ENCODE measurements at places on chromosomes 5 and 9.

DNA sequence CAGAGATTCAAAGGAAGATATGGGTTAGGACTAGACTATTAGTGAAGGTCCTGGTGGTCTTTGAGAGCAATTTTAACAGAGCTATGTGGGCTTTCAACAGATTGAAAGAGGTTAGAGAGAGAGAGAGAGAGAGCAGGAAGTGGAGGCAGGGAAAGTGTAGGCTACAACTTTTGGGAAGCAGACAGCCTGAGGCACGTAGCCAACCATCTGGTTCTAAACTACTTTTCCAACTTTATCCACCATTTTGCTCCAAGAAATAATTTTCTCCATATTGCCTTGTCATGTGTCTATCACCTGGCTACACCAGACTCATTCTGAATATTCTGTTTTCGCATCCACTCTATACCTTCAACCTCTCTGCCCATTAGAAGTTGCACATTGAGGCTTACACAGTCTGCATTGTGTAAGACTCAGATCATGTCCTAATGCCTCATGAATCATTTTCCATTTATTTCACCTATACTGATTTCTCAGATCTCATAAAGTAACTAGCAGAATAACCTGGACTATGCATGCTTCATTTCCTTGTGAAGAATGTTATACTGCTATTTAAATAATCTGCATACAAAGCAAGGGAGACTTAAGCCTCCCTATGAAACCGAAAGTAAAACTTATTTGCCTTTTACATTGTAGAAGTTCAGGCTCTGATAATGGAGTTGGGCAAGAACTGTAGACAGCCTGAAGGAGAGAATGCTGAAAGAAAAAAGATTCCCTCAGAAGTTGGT lies 235.6 kb downstream of the ELAVL2 start:
- DNase-seq = no peak

GRCh38 chr5:171706736-171707441 lies 78.7 kb upstream of the SMIM23 start:
- DNase-seq = no peak

- no peak for DNase-seq
Observed at GRCh38 chr9:118271936-118272335, 567.7 kb downstream of the TLR4 start.

- DNase-seq = no peak
Observed at GRCh38 chr9:4097515-4097914, 202.4 kb downstream of the GLIS3 start.

DNA sequence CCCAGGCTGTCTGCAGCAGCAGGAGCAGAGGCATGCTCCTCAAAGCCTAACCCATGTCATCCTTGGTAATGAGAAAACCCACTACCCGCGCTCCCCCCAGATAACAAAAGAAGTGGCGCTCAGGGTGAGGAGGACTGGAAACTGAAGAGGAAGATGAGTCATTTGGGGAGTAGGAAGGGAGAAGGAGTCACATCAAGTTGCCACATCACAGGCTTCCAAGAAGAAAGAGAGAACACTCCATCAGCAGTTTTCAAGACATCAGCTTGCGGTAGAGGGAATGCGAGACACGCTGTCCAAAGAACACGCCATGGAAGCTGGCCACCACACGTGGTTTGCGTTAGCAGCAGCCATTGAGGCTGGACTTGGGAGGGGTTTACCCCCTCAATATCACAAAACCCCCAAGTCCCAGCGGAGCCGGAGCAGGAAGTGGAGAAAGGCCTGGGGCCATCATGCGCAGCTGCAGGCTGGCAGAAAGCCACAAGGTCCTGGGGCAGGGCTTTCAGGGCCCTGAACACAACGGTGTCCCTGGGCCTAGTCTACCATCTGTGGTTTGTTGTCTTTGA lies 41.5 kb downstream of the SH3PXD2B start:
- peak; percentile 9 for DNase-seq

DNA sequence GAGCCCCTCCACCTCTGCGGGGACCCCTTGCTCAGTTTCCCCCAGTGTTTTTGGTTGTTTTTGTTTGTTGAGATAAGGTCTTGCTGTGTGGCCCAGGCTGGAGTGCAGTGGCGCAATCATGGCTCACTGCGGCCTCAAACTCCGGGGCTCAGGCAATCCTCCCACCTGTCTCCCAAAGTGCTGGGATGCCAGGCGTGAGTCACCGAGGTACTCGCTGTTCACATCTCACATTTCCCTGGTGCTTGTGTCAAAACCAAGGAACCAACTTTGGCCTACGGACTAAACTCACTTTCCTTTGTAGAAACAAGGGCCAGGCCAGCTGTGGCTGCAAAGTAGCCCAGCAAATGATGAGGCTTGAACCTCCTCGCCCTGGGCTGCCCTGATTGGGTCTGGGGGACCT lies 9.7 kb upstream of the AJM1 start:
- no peak for DNase-seq

DNA sequence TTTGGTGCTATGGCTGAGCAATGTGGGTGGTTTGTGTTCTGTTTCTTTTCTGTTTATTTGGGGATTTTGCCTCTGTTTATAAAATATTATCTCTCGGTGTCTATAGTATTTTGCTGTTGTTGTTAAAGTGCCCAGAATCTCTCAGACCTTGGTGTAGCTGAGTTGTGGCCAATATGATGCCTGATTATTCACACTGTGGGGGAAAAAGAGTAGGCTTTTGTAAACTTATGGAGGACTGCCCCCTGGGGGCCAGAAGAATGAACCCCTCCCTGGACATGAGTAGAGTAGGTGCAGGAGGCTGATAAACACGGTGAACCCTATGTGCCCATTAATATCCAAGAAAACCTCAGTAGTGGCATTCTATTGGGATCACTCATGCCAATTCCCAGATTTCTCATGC lies 49.0 kb upstream of the DPYSL3 start:
- DNase-seq = no peak

- no peak for DNase-seq
Observed at GRCh38 chr9:76912636-76913275, 6.8 kb upstream of the PRUNE2 start.

GRCh38 chr5:71693828-71694427 lies 25.1 kb upstream of the CARTPT start:
- DNase-seq = no peak

- DNase-seq = no peak
Observed at GRCh38 chr9:107281922-107282667, 984 bp upstream of the RAD23B start.

DNA sequence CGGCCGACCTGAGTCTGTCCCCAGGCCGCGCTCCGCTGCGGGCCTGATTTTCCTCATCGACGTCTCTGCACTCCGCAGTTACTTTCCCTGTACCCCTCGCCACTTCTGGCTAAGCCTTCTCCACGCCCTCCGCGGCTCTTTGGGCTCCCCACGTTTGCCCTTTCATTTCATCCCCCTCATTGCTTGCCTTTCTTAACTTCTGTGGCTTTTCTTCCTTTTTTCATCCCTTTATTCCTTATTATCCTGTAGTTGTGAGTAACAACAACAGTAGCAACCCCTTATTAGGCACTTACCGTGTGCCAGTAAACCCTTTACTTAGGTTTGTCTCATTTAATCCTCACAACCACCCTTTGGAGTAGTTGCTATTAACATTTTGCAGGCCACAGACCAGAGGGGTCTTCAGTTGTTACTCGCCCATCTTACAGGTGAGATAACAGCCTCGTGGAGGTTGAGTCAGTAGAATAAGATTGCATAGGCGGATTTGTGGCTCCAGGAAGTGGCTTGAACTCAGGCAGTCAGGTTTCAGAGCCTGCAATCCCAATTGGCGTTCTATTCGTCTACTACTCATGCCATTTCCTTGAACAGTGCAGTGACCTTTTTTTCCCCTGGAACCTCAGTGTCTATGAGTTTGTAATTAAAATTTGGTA lies 724 bp downstream of the TCERG1 start:
- DNase-seq = peak; percentile 32

GRCh38 chr5:4662756-4663155 lies 477.4 kb upstream of the ADAMTS16 start:
- no peak for DNase-seq

DNA sequence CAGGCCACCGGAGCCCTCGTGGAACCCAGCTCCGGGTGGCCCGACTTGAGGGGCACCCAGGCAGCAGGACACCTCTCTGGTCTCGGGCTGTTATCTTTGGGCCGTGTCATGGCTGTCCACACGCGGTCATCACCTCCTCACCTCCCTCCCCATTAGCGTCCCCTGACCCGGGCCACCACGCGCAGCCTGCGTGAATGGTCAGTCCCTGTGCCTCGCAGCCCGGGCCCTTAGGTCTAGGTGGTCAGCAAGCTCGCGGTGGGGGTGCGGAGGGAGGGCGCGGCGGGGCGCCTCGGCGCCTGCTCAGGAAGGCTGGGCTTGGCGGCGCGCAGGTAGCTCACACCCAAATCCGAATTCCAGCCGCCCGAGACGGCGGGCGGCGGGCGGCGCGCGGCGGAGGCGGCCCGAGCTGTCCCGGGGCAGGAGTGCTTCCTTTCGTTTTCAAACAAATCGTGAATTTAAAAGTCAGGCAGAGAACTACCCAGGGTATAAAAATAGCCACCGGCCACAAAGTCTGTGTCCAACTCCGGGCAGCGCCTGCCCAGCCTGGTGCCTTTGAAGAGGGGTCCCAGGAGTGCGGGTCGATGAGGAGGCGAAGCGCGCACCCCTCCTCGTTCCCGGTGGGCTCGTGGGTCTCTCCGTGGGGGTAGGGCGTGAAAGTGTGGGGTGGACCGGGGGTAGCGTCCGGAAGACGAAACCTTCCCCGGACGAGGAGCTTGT lies 1.0 kb upstream of the RXRA start:
- DNase-seq = no peak

DNA sequence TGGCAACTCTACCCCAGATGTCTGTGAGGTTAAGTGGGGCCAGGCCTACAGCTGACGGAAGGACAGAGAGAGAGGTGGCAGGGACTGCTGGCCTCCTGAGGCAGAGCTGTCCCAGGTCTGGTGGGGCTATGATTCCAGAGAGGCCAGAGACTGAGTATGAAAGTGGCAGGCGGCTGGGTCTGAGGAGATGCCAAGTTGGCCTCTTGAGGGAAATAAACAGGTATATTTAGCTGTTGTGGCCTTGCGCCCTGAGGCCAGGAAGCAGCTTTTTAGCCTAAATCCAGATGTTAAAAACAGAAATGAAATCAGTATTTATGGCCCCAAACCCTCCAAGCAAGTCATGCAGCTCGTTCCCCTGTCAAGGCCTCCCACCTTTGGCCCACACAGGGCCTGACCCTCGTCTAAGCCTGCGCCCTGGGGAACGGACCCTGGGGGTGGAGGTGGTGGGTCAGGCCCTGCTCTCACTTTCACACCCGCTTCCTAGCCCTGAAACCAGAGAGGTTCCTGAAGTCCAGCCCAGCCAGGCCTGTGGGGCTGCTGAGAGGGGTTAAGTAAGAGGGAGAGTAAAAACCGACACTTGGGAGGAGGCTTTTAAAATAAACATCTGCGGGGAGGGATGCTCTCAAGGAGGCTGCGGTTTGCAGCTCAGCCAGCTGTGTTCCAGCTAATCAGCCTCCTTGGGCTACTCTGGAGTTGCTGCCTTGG lies 18.7 kb downstream of the PCDHGC5 start:
- DNase-seq = no peak

- no peak for DNase-seq
Observed at GRCh38 chr9:3189113-3189861, 336.5 kb downstream of the RFX3 start.

- no peak for DNase-seq
Observed at GRCh38 chr9:12318732-12319685, 374.2 kb upstream of the TYRP1 start.

- DNase-seq = no peak
Observed at GRCh38 chr5:144913661-144914060, 743.0 kb downstream of the KCTD16 start.

DNA sequence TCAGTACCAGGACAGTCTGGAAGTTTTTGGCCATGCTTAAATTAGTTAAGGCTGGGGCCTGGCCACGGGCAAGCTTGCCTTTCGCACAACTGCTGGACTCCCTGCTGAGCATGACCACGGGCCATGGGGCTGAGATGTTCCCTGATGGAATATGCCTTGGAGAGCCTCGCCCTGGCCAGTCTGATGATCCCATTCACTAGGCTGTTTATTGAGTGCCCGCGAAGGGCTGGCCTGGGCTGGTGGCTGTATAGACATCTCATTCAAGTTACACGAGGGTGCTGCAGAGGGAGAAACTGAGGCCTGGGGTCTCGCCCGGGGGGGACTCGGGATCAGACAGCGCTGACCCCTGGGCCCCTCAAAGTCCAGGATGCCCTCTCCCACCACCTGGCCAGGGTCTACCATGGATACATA lies 7.8 kb upstream of the RXRA start:
- no peak for DNase-seq

DNA sequence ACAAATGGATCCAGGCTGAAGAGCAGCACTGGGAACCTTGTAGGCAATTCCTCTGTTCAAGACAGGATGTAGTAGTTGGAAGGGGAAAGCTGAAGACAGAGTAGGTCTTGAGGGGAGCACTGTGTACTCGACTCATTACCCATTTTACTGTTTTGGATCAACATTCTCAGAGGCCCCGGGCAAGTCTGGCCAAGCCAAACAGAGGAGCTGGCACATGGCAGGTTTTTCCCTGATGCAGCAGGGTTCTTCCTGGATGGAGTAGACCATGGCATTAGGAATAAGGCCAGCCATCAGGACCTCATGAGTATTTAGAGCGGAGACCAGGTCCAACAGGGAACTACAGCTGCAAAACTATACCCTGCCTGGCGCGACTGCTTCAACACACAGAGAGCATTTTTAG lies 4.4 kb downstream of the SVEP1 start:
- no peak for DNase-seq
